A549 (cell line): ENCODE measurements at places on chromosomes 13 and 19.

DNA sequence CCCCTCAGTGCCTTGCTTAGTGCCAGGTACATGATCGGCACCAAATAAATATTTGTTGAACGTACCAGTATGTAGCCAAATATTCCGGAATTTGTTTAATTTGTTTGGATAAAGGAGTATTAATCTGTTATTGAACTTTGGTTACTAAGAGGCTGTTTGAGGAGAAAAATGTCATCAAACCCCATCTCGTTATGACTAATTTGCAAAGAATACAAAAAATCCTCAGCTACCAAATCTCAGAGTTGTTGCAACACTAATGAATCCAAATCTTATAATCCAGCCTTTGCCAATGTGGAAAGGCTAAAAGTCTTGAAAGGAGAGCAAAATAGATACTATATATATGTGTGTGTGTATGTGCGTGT lies 79.5 kb downstream of the KLF5 start:
- peak; percentile 12 for DNase-seq

GRCh38 chr13:94613051-94613450 lies 11.4 kb downstream of the GPR180 start:
- DNase-seq = no peak

DNA sequence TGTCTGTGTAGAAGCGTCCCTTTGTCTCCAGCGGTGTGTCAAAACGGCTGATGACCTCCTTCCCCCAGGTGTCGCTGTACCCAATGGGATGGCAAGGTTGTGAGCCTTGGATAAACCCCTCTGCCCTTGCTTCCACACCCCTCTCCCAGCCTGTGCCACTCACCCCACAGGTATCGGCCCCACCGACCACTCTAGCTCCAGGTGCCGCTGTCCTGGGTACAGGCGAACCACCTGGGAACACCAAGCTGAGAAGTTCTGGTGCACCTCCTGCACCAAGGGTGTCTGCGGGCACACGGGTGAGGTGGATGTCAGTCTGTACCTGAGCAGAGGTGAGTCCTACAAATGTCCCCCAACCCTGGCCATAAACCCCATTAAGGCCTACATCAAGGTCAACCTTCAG lies 16.6 kb downstream of the MAN2B1 start:
- DNase-seq = no peak

DNA sequence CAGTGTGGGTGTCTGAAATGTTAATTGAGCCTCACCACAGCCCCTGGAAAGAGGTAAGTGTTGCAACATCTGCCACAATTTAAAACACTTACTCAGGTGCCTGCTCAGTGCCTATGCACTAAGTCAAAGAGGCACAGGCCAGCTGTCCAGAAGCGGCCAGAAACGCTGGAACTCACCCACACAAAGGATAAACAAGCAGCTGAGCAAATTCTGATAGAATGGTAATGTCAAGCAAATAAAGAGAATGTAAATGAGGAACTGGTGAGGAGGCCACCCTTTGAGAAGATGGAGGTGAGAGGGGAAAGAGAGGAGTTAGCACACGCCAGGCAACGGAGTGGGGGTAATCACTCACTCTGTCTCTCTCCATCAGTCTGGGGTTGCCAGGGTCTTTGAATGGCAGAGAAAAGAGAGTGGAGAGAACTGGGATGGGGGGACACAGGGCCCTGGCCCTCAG lies 67.7 kb upstream of the SERP2 start:
- no peak for DNase-seq

GRCh38 chr13:84655677-84656076 lies 773.4 kb upstream of the SLITRK1 start:
- DNase-seq = no peak

- peak; percentile 99 for DNase-seq
Measured at GRCh38 chr19:39031368-39032062, 834 bp downstream of the FBXO27 start.

- DNase-seq = peak; percentile 55
Measured at GRCh38 chr13:62512194-62513141, 1096.8 kb upstream of the PCDH20 start.

- no peak for DNase-seq
Measured at GRCh38 chr13:101639711-101640110, 187.2 kb downstream of the ITGBL1 start.

GRCh38 chr19:2474232-2475017 lies 1.5 kb upstream of the GADD45B start:
- peak; percentile 62 for DNase-seq

DNA sequence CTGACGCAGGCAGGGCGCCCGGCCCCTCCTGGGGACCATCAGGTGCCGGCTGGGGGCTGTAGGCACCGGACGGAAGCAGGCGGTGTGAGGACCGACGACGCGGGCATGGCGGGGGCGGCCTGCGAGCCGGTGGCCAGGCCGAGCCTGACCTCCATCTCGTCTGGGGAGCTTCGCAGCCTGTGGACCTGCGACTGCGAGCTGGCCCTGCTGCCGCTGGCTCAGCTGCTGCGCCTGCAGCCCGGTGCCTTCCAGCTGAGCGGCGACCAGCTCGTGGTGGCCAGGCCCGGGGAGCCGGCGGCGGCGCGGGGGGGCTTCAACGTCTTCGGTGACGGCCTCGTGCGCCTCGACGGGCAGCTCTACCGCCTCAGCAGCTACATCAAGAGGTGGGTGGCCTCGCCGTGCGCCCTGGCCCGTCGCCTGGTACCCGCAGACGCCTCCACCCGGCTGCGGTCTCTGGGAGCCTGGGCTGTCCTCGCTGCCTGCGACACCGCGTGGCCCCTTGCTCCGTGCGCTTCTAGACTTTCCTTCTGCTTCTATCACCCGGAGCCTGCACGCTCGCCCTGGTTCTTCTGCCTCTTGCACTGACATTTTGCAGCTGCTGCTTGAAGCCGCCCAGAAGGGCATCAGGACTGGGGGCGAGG lies 460 bp downstream of the MEDAG start:
- DNase-seq = no peak

DNA sequence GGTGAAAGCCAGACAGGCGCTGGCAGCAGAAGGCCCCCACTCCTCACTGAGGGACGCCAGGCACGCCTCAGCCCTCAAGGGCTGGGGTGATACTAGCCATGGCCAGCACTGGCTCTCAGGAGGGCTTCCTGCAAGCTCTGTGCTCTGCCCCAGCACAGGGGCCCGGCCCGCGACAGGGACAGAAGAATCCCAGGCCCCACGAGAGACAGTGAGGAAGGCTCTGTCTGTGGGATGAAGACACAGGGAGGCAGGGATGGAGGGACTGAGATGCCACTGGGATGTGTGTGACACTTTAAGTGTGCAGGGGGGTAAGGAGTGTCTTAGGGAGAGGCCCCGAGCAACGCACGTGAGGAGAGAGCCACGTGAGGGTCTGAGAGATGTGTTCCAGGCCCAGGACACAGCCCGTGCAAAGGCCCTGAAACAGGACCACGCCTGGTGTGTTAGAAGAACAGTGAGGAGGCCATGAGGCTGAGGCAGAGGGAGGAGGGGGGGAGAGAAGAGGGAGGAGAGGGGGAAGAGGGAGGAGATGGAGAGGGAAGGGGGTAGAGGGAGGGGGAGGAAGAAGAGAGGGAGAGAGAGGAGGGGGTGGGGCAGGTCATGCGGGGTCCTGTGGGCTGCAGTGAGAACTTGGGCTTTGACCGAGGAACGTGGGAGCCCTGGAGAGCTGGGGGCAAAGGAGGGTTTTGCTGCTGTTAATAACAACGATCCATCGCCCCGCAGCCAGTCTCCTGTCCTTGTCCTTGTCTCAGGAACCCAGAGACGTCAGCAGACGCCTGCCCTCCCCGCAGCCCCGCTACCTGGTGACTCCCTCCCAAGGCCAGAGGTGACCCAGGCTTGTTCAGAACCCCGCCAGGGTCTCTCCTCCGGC lies 7.2 kb downstream of the RPL36 start:
- DNase-seq = no peak

- DNase-seq = no peak
Measured at GRCh38 chr13:93561576-93562225, 335.1 kb downstream of the GPC6 start.

DNA sequence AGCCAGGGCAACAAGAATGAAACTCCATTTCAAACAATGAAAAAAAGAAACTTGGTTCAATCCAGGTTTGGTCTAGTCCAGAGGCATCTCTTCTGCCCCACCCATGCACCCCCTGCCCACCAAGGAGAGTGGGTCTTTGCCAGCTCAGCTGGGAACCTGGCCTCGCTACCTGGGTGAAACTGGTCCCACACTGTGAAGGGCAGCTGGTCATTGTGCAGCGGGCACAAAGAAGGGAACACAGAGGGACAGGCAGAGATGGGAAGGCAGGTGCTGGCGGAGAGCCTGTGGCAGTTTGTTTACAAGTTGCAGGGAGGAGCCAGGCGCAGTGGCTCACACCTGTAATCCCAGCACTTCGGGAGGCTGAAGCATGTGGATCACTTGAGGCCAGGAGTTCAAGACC lies 50.2 kb downstream of the CPAMD8 start:
- DNase-seq = no peak

DNA sequence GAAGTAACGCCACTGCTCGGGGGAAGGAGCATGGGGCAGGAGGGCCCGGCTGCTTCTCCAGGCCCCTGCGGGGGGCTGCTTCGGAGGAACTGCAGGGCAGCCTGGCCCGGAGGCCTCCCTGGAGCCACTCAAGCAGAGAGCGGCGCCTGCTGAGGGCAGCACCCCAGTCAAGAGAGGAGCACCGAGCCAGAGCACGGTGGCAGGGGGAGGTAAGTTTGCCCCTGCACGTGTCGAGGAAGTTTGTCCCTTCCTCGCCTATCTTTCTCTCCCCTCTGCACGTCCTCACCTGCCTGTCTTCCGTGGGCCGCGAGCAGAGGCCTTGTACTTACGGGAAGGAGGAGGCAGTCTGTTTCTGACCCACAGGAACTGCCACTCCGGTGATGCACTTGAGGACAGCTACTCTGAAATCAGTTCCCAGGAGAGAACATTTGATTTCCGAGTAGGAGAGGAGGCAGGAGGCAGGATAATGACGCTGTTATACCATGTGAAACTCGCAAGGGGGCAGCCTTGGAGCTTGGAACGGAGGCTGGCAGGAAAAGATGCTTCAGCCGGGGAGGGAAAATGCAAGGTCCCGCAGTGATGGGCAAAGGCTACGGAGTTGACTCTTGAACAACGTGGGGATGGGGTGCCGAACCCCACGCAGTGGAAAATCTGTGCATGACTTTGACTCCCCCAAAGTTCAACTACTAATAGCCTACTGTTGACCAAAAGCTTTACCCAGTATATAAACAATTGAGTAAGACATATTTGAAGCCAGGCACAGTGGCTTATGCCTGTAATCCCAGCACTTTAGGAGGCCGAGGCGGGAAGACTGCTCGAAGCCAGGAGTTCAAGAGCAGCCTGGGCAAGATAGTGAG lies 5.0 kb downstream of the FFAR1 start:
- peak; percentile 87 for DNase-seq

- peak; percentile 58 for DNase-seq
Measured at GRCh38 chr19:41701401-41702075, 6.9 kb upstream of the CEACAM5 start.

DNA sequence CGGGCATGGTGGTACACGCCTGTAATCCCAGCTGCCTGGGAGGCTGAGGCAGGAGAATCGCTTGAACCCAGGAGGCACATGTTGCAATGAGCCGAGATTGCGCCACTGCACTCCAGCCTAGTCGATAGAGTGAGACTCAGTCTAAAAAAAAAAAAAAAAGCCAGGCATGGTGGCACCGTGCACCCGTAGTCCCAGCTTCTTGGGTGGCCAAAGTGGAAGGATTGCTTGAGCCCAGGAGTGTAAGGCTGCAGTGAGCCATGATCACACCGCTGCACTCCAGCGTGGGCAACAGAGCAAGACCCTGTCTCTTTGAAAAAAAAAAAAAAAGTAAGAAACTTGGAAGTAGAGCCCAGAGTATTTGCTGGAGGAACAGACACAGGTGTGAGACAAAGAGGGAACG lies 27.7 kb downstream of the CCDC8 start:
- DNase-seq = no peak

GRCh38 chr19:1259206-1259875 lies 9.8 kb upstream of the CIRBP start:
- DNase-seq = peak; percentile 25

DNA sequence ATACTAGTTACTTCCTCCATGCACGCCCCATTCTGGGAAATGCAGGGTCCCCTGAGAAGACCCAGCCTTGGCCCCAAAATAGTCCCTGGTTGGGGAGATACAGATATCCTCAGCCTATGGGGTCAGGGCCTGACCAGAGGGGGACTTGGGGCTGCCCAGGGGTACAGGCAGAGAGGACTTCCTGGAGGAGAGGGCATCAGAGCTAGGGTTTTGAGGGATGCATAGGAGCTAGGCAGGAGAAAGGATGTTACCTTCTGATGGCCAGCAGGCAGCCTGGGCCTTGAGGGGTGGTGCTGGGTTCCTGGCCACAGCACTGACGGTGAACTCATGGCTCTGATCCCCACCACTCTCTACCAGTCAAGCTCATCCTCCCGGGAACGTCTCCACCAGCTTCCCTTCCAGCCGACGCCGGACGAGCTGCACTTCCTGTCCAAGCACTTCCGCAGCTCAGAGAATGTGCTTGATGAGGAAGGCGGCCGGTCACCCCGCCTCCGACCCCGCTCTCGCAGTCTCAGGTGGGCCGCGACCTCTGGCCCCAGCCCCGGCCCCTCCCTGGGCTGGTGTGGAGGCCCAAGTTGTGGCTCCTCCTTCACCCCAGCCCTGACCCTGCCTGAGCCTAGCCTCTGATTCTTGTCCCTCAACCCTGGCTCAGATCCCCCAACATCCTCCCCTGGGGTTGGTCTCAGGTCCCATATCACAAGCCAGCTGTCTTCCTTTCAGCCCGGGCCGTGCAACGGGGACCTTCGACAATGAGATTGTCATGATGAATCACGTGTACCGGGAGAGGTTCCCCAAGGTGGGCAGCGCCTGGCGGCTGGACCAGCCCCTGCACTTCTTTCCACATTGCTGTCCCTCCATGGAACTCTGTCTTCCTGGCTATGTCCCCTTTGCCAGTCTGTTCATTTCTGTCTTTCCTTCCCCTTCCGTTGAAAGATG lies 25.6 kb downstream of the MAST3 start:
- no peak for DNase-seq

DNA sequence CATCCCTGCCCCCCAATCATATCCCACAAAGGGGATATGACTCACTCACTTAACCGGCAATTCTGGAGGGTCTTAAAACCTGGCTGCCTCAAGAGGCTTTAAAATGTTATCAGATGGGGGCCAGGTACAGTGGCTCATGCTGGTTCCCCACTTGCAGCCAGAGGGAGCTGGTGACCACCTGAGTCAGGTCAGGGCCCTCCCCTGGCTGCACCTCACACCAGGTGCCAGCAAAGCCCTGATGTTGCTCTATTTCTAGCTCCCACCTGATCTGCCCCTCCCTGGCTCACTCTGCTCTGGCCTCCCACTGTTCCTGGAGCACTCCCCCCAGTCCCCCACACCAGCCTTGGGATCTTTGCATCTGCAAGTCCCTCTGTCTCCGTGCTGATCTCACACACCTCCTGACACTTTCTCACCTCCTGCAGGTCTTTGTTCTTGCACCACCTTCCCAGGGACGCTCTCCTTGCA lies 14.2 kb downstream of the HPN start:
- DNase-seq = peak; percentile 51

DNA sequence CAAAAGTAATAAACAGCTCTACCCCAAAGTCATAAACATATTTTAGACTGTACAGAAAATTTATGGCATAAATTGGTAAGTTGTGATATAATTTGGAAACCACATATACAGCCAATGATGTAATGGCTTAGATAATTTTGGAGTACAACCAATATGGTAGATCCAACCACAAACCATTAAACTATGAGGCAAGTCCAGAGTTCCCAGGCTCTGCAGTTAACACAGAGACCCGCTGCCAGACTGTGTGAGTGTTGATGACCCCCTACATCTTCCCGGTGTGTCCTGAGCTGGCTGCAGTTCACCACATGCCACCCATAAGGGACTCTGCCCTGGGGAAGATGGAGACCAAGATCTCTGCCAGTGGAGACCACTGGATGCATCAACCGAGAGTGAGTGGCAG lies 9.9 kb upstream of the SERPINE3 start:
- no peak for DNase-seq

- DNase-seq = no peak
Measured at GRCh38 chr13:49315036-49315565, 67.4 kb downstream of the CDADC1 start.
